Forelimb muscle (tissue), 1 donor: ENCODE measurements at places on chromosomes 3 and 15.
A peak's percentile ranks its signal among the peaks of the same experiment; 100 is the strongest.

DNA sequence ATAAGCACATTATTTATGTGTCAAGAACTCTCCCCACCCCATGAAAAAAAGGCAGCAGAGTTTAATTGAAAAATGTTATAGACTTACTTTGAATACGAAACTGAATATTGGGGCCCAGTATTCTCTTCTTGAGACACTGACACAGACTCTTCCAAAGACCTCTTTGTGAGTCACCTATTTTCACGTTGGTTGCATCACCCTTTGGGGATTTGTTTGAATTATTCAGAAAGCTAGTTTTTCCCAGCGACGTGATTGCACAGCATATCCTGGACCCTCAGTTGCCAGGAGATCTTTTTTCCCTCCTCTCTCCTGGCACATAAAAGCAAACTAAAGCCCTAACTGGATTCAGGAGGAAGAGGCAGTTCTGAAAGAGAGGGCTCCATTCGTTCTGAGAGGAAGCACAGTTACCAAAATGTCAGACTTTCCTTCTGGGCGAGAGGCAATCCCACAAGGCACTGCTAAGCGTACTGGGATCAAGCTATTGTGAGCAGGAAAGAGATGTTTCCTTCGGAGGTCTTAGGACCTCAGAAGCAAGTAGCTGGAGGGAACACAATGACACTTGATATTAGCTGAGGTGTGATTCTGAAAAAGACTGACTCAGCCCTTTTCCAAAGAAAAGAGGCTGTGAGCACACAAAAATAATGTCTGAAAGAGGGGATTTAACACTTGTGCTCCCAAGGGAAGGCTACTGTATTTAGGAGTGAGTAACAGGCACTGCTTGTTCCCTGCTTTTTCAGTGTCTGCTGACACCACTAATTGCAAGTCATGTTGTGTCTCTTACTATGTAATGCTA is 65.8 kb upstream of the CADPS start:
- DNase-seq: no peak

GRCh38 chr15:101406036-101406435 is 83.5 kb downstream of the PCSK6 start:
- no peak for DNase-seq

- DNase-seq: no peak
These were observed 478.7 kb downstream of the MFSD1 start for GRCh38 chr3:159280386-159281191.

- DNase-seq: no peak
These were observed 22.9 kb downstream of the MBNL1 start for GRCh38 chr3:152291649-152292066.

DNA sequence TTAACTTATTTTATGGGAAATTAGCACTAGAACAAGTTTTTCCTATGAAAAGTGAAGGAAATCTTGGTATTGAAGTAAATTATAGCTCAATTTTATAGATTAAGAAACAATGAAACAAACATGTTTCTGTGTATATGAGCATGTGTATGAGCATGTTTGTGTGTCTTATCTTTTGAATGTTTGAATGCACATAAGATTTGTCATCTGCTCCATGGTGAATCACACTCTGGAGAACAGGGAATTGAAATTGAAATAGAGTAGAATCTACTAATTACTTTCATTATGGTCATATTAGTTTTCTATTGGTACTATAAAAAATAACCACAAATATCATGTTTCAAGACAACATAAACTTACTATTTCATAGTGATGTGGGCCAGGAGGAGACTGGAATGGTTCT is 646.6 kb downstream of the OTOL1 start:
- DNase-seq: no peak

DNA sequence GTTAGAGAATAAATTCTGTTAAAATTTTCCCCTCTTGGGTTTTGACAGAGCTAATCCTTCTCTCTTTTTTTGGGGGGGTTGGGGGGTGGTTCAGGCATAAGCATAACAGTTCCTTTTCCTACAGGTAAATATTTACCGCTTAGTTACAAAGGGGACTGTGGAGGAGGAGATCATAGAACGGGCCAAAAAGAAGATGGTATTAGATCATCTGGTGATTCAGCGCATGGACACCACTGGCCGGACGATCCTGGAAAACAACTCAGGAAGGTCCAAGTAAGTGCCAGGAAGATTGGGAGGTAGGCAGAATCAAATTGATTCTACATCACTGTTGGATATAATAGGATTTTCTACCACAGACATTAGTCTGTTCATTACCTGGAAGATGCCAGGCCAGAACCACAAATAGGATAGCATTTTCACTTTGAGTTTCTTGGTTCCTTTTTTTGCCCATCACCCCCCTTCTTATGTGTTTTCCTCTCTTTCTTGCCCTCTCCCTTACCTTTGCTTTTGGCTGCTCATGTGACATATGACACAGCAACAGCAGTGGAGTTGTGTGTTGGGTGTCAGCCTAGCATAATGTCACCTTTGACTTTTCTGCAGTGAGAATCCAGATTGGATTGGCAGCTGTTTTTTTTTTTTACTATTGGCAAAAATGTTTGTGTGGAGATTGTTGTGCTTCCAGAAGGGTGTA is 79.0 kb downstream of the CHD2 start:
- DNase-seq: no peak

DNA sequence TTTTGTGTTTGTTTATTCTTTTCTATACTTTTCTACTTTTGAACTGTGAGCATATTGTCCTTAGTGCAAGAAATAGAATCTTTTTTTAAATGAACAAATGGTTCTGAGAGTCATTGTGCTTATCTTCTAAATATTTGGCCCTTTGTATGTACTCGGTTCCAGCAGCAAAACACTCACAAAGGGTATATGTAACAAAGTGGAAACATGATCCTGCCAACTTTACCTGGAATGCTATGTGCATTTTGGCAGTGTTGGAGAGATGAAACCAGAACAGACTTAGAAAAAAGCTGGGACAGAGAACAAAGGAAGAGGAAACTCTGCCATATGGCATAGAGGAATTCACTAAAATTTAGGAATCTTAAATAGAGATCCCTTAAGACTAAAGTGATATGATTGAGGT is 150.1 kb downstream of the FGF12 start:
- no peak for DNase-seq

DNA sequence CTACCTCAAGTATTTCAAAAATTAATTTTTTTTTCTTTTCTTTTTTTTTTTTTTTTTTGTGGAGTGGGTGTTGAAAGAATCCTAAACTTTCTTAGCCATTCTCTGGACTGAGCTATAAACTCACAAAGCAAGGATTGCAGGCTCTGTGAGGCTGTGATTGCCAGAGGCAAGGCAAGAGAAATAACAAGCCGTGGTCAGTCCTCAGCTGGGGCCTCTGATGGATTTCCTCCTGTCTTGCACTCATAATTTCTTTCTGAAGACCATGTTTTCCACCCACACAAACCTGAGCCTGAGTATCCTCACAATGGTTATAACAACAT is 1.3 kb downstream of the CX3CR1 start:
- no peak for DNase-seq

GRCh38 chr3:16849795-16850194 is 35.0 kb upstream of the PLCL2 start:
- DNase-seq: no peak

DNA sequence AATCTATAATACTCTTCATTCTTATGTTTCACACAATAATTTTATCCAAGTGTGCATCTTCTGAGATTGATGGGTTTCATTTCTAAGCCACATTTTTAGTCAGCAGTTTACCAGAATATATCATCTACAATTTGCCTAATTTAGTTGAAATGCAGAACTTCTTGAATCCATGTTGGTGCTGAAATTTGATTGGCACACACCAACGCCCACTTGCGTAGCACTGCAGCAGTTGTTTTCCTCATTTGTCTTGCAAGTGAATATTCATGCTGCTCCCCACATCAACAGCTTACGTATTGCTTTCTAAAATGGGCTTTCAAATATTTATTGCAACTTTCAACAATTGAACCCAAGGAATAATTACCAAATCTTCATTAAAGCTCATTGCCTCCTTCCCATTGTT is 87.8 kb upstream of the CTDSPL start:
- no peak for DNase-seq

DNA sequence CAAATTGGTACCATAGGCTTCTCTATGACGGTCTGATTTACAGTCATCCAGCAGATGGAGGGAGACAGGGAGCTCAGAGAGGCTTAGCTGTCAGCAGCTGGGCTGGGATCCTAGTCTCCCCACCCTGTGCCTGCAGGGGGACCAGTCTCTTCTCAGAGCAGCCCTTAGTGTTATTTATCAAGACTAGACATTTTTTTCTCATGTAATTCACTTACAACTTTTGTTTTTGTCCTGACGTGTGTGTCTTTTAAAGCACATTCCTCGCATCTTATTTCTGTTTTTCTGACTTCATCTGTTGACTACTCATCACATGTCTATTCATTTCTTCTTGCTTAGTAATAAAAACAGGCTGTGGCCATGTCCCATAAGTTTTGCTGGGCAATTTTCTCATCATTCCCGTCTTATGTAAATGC is 116.1 kb downstream of the KLF13 start:
- no peak for DNase-seq

DNA sequence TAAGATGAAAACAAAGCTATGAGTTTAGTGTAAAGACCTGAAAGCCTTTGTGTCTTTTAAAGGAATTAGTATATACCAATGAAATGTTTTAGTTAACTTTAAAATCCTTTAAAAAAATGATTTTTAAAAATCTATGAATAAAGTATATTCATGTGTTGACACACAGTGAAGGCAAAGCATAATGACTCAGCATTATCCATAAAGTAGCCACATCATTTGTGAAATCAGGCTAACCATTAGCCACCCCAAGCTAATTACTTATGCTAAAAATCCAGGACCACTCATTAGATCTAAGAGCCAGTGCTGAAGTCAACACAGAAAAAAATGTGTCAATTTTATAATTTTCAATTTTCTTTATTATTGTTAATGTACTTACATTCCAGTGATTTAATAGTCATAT is 310.2 kb downstream of the TBC1D5 start:
- DNase-seq: no peak

DNA sequence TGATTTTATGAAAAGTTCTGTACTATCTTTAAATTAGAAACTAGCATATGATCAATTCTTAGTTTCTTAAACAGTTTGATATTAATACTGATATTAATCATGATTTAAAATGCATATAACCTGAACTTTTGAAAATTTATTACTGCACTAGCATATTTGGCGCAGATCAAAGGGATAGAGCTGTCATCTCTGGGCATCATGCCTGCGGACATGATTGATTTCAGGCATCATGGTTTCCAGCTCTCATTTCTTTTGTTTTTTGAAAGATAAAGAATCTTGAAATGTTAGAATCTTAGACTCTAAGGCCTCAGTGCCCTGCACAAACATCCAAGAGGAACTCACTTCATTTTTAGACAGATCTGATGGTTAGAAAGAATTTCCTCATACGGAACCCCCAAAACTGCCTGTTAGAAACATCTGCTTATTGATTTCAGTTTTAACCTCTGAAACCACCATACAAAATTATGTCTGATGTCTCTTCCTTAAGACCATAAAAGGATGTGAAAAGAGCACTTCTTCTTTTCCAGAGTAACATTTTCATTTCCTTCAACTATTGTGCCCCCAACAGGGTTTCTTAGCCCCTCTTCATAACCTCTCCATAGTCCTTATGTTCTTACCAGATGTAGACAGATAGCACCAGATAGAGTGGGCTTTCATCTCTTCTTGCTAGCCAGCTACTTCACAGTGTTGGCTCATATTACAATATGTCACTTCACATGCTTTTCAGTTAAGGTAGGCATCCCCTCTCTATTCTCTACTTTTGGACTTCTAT is 110.8 kb downstream of the BBX start:
- DNase-seq: no peak

GRCh38 chr3:61425356-61425755 is 136.0 kb upstream of the PTPRG start:
- DNase-seq: no peak

- DNase-seq: no peak
These were observed 43.5 kb upstream of the ABI3BP start for GRCh38 chr3:101036676-101037075.

GRCh38 chr3:111035316-111035715 is 36.3 kb upstream of the NECTIN3 start:
- no peak for DNase-seq

GRCh38 chr3:189056646-189057335 is 115.0 kb upstream of the TPRG1 start:
- DNase-seq: peak; percentile 24

DNA sequence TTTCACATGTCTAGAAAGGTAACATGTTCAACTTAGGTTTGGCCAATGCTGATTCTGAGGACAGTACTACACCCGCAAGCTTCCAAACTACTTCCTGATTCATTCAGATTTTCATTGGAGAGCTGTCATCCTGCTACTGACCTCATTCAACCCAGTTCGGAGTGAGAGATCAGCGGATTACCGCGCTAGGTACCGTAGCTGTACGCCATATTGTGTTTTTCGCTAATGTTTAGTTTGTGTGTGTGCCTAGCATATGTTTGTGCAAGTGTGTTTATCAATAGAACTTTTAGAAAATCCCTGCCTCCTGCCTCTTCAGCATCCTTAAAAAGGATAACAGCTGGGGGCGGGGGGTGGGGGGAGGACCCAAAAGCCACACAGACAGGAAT is 1.1 kb downstream of the ZBTB20 start:
- DNase-seq: peak; percentile 68

- DNase-seq: no peak
These were observed 45.9 kb downstream of the HRH1 start for GRCh38 chr3:11199902-11200845.

GRCh38 chr3:10004506-10004905 is 17.9 kb upstream of the EMC3 start:
- DNase-seq: no peak

GRCh38 chr15:55256281-55257011 is 33.2 kb downstream of the RAB27A start:
- no peak for DNase-seq

DNA sequence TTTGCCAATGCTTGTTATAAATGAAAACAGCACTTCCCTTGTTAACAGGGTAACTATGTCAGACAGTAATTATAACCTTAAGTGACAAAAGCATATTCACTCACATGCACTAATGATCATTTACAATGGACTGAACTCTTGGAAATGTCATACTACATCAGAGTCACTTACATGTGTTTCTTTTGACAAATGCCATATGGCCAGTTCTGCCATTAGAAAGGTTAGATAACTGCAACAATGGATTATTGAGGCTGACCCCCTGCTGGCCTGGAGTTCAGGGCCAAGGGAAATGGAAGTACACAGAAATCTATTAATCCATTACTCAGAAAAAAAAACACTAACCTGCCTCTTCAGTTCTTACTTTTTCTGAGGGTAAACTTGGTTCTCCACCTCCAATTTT is 313.4 kb downstream of the CNTN3 start:
- no peak for DNase-seq

DNA sequence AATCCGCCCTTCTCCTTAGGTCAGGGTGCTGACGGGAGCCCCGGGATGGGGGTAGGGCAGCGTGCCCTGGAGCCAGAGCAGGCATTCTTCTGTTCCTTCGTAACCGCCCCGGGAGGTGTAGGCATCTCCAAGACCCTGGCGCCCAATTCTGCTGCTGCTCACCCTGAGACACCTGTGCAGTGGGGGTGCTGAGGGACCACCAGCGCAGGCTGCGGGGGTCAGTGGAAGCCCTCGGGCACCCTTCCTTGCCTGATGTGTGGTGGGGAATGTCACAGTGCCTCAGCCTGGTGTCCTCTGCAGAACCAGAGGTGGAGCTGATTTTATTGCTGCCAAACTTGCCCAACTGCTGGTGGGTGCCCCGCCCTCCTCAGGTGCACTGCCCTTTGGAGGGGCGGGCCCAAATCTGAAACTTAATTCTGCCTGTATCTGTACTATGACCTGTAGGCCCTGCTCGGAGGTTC is 7.3 kb downstream of the CSK start:
- DNase-seq: no peak
